ENCODE measurements at places on chromosomes 1 and 21.
A peak's percentile ranks its signal among the peaks of the same experiment; 100 is the strongest.

DNA sequence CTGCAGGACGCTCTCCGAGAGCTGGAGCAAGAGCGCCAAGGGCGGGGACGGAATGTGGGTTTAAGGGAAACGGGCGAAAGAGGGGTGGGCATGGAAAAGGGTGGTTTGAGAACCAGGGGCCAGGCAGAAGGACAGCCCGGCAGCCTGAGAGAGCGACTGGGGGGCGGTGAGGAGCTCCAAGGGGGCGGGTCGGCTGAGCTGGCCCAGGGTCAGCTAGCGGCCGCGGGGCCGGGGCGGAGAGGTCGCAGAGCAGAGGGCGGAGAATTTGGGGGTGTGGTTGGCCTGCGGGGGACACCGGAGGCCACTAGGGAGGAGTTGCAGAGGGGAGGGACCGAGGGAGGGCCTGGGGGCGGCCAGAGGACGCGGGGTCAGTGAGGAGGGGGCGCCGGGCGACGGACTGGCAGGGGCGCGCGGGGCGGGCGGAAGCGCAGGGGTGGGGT is 54.7 kb downstream of the NDUFS5 start:
- DNase-seq, result no peak

DNA sequence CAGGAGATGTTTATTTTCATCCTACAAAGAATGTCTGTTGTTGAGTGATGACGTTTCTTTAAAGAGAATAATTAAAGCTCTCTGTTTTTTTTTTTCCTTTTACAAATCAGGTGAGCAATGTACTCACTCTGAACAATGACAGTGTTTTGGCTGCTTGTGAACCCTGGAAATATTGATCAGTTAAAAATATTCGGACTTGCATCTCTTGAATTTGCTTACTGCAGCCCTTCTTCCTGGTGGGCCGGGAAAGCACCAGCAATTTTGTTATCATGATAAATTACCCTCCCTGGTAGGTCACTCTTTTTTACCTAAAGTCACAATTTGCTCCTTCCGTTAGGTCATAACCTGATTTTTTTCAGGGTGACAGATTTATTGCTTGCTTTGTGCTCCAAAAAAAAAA is 72.3 kb upstream of the NR5A2 start:
- no peak for DNase-seq

GRCh38 chr1:29756901-29757725 is 520.8 kb downstream of the PTPRU start:
- no peak for DNase-seq

GRCh38 chr1:234726359-234726943 is 116.5 kb upstream of the IRF2BP2 start:
- no peak for DNase-seq

DNA sequence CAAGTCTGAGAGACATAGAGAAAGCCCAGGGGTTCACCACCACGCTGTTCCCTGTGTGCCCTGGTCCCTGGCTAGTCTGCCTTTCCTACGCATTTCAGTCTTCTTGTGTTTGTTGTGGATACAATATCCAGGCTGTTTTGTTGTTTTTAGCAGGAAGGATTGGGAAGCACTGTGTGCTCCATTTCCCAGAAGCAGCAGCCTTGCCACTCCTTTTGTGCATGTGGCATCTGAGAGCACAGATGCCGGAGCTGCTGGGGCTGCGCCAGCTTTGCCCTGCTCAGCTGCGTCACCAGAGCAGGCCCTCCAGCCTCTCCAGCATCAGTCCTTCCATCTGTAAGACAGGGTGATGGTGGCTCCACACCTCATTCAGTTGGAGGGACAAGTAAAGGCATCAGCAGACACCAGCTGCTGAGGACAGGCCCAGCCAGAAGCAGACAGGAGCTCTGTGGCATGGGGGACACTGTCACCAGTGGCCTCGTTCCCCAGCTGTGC is 94.4 kb upstream of the COL6A1 start:
- peak; percentile 39 for DNase-seq

DNA sequence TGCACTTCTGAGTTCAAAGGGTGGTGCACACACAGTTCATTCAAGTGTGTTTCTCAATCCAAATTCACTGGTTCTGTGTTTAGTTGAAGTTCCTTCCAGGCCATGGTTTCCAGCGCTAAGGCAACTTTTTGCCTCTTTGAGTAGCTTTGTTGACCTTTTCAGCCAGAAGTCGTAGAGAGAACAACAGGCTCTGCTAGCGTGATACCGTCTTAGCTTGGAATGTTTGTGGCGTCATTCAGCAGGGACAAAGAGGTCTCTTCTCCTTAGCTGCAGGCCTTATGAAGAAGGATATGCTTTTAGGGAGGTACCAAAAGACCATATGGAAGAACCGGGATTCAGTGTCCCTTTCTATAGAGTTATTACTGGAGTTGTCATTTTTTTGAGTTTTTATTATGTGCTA is 65.7 kb downstream of the CNIH3 start:
- DNase-seq, result no peak

- peak; percentile 33 for DNase-seq
Observed at GRCh38 chr1:233294913-233295236, 650 bp downstream of the PCNX2 start.

DNA sequence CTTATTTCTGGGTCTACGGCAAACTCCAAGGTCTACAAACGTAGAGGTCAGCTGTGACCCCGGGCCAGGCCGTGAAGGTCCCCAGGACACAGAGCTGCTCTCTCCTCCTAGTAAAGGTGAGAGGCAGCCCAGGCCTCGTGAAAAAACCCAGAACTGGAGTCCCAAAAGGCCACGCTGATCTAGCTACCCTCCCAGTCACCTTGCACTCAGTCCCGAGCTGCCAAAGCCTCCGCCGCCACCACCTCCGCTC is 125 bp downstream of the ATP5PF start:
- DNase-seq, result no peak

GRCh38 chr1:161531986-161532643 is 7.8 kb downstream of the HSPA6 start:
- peak; percentile 33 for DNase-seq

DNA sequence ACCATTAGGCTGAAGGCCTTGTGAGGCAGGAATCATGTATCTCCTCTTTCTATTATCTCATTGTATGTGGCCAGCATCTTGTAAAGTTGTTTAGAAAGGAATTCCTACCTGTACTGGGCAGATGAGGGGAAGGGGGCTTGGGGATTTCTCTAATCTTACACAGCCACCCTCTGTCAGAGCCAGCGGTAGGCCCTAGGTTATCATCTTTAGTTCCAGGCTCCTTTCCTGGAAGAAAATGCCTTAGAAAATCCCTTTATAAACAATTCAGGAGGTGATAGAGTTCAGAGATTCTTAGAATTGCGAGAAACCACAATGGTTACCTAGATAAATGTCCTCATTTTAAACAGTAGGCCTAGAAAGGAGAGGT is 35.2 kb downstream of the DPT start:
- DNase-seq, result no peak

DNA sequence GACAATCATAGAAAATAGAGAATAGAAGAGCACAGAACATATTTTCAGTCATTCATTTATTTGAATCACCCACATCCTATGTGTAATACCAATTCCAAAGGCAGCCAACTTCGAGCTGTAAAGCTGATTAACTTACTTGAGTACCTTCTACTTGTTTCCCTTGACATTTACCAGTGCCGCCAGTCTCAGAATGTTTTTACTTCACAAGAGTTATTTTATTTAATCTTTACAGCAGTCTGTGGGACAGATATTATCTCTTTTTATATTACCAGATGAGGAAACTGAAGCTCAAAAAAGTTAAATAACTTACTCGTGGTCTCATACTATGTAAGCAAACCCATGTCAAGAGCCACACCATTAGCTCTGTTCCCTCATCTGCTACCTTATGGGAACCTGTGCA is 56.6 kb downstream of the FGGY start:
- no peak for DNase-seq

DNA sequence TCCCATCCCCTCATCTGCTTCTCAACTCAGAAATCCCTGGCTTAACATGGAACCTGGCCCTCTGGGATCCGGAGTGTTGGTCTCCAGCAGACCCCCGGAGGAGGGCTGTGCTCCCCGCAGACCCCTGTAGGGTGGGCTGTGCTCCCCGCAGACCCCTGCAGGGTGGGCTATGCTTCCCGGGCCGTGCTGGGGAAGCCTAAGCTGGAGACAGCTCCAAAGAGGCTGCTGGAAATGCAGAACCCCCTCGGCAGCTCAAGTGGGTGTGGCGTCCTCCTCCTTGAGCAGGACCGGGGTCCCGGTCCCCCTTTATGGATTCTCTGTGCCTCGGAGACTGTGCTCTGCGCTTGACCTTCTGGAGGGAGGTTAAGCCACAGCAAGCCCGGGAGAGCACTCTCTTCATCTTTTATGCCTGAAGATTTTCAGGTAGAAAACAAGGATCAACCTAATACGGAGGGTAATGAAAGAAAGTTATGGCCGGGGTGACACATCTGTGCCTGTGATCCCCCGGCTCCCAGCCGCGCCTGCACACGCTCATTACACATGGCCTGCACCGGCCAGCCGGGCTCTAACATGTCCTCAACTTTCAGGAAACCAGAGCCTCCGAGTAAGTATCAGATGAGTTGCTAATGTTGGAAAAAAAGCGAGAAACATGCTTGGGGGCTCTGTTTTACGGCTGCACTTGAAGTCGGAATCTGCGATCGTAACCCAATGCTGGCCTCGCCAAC is 87.7 kb upstream of the ACTRT2 start:
- no peak for DNase-seq

GRCh38 chr1:17258758-17259130 is 9.8 kb downstream of the PADI3 start:
- DNase-seq, result no peak

DNA sequence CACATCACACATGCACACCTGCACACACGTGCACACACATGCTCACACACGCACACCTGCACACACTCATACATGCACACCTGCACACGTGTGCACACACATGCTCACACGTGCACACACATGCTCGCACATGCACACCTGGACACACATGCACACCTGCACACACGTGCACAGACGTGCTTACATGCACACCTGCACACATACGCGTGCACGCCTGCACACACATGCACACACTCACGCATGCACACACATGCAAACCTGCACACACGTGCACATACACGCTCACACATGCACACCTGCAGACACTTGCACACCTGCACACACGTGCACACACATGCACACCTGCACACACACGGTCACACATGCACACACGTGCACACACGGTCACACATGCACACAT is 32.6 kb downstream of the CFAP74 start:
- DNase-seq, result no peak

- DNase-seq, result no peak
Observed at GRCh38 chr1:214028095-214028494, 40.3 kb downstream of the PROX1 start.

DNA sequence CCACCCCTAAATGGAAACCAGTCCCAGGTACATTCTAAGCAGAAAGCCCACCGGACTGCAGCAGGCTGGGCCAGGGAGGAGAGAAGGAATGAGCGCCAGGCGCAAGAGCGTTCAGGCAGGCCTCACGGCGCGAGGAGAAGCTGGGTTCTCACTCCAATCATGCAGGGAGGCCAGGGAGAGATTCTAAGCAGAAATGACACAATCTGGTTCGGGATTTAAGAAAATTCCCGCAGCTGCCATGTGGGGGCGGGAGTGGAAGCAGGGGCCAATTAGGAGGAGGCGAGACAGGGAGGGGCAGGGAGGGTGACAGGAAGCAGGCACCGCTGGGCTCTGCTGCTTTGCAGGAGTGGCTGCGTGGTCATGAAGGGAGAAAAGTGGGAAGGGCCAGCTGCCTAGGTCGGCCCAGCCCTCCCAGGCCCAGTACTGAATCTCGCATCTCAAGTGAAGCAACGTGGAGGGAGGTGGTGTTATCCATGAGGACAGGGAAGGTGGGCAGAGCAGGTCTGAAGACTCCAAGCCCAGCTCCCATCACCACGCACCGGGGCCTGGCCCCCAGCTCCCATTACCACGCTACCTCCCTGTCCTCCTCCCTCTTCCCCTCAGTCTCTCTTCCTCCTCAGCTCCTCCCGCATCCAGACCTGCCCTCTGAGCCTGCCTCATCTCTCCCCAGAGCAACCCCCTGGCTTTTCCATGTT is 11.8 kb downstream of the NPHP4 start:
- DNase-seq, result no peak

- no peak for DNase-seq
Observed at GRCh38 chr1:167052389-167052788, 37.8 kb downstream of the GPA33 start.

GRCh38 chr1:9629445-9630201 is 21.9 kb upstream of the PIK3CD start:
- no peak for DNase-seq

Measured in nucleus accumbens (tissue), 56 donors.